Activated CD8-positive, alpha-beta T cell treated with anti-CD3 and anti-CD28 coated beads, Interleukin-2, amount 10 ng/mL, durations not matched to agents 7 days and 5 days (primary cell): ENCODE measurements at places on chromosomes 2 and 18.

DNA sequence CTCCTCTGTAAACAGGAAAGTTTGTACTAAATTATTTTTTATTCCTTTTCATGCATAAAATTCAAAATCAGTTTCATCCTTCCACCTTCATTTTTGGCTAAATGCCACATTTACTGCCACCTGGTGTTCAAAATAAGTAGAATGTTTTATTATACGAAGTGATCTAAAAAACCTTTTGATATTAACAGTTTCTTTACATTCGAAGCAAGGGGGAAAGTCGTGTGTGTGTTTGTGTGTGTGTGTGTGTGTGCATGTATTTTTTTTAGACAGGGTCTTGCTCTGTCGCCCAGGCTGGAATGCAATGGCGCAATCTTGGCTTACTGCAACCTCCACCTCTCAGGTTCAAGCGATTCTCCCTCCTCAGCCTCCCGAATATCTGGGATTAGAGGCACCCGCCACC is 9.0 kb upstream of the SCN9A start:
- no peak for DNase-seq

DNA sequence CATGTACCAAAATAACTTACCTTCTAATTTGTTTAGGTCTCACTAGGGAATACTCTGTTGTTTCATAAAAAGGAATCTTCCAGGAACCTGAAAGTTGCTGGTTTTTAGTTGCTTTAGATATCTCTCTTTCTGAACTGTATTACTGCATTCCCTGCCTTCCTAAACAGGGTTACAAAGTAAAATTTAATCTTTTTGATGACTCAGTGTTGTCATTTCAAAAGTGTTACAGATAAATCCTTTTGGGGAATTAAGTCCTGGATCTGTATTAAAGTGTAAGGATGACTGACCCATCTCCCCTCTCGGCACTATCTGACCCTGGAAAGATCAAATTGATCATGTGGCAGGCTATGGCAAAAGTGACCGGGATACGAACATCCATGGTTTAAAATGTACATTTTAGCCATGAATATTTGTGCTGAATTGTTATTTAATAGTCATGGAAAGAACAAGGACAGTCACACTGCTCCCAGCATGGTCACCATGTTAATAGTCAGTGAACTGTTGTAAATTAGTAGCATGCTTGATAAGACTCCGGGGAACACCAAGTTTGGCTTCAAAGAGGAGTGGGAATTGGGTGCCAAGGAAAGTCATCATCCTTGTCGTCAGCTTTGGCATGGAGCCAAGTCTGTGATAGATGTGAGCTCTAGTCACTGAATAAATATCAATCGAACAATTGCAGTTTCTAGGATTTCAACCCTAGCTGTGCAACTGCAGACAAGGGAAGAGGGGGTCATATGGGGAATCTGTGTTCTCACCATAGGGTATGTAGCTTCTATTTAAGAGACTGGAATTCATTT is 4.2 kb downstream of the PLEKHA3 start:
- DNase-seq, result no peak

DNA sequence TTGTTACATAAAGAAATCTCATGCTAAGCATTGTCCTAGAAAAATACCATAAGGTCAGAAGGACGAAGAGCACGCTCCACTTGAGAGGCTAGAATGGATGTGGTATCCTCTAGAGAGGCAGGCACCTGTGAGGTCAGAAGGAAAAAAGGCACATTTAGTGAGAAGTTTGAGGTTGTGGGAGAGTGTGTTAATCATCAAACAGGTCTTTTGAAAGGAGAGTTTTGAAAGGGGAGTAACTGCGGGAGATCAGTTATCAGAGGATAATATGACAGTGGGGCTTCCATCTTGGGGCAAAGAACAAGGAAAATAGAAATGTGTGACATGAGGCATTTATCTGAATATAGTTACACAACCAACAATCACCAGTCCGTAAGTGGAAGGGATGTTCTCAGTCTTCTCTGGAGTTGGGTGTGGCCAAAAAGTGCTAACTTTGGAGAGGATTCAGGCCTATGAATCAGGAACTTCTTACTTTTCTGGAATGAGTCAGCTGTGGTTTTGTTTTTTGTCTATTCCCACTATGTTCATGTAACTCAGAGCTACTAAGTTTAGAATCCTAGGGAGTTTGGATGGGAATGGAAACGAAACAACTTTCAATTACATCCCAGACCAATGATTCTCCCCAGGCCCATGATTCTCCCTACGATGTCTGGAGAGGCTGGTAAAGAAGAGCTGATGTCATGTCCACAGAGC is 451.4 kb upstream of the ST6GAL2 start:
- no peak for DNase-seq

DNA sequence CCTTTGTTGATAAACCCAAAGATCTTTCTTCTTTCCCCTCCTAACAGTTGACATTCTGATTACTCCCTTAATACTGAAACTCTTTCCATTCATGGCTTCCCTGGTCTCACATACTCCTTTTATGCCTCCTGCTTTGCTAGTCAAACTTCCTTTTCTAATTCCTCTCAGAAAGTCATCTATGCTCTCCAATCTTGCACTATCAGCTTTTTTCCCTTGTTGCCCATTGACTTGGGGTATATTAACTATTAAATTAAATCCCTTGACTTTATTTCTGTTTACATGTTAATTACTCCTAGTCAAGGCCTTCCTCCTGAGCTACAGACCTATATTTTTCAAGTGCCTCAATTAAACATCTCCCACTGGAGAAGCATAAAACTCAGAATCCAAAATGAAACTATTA is 3.6 kb upstream of the COL5A2 start:
- no peak for DNase-seq

DNA sequence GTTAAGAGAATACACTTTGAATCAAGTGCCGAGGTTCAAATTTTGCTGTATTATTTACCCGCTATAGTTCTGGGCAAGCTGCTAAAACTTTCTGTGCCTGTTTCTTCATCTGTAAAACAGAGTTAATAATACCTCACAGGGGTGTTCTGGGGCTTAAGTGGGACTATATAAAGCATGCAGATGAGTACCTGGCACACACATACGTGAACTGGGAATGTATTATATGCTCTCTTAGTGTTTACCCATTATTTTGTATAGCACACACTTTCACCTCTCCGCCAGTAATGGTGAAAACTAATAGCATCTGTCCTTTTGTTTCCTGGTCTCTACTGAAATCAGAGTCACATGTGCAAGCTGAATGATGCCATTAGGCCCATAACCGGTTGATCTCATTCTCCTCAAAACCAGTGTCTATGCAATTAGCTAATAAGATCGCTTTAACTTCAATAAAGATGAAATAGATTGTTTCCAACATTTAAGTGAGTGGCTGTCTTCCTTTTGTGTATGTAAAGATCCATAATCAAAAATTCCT is 3.8 kb upstream of the CDKL4 start:
- no peak for DNase-seq

DNA sequence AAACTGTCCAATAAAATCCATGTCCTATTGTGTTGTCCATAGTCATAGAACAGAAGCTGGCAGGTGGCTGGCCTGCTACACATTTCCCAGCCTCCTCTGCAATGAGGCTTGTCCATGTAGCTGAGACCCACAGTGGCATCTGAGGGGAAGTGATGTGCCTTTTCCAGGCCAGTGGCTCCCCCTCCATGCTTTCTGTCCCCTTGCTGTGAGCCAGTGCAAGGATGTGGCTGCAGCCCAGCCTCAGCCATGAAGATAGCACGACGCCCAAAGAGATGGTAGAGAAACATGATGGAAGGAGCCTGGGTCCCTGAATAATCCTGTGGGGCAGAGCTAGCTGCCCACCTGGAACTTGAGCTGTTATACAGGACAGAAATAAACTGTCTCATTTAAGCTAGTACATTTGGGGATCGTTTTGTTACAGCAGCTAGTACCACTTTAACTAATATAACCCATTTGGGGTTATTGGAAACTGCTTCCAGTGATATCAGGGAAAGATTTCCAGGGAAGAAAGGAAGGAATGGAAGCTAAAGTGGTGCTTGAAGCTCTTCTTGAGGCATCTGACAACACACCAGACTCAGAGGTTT is 40.3 kb downstream of the SFXN5 start:
- DNase-seq, result no peak

DNA sequence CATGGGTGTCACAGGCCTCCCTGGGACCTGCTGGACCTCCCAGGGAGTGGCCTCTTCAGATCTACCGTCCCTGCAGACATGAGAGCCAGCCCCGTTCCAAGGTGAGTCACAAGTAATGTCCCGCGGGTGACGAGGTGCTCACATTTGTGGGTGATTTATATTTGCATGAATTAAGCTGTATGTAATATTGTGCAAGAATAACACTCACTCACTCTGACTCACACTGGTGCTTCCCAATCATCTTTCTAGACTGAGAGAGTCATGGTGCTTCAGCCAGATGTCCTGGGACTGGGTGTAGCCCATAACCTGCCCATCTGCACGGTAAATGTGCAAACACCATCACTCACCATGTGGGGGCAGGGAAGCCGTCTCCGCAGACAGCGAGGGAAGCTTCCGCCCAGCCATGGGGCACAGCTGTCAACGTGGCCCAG is 347.5 kb upstream of the SALL3 start:
- DNase-seq, result no peak

DNA sequence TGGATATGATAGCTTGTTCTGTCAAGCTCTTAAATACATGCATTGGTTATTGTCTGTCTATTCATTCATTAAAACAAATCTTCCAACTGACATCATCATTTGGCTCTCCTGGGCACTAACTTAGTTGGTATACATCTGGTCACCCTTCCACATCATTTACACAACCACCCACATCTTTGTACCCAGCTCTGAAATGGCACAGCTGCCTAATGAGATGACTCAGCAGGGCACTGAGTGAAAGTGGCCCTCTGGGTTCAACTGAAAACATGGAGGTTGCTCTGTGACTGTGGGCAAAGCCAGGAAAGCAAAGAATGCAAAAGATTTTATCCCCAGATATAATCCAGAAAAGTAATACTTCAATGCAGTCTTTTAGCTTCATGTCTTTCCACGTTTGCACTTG is 234.0 kb upstream of the MAP2 start:
- DNase-seq, result no peak

GRCh38 chr2:69011611-69012157 is 1.3 kb upstream of the ANTXR1 start:
- no peak for DNase-seq

DNA sequence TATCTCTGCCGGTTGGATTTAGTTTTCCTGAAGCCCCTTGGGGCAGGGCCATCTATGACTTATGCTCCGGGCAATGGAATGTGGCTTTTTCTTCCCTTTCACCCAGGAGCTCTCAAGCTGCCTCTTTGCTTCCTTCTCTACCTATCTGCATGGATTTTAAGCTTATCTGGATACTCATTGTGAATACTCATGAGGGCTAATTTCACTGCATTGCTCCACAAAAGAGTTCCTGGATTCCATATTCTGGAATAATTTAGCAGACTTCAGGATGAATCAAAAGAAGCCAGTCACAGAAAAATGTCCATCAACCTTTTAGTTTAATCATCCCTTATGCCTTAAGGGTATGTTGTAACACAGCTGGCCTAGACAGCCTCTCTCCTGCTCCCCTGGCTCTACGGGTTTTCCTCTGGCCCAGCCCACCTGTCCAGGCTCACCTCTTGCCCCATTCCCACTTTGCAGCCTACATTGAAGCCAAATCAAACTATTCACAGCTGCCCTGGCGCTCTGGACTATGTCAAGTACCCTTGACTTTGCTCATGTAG is 122.8 kb upstream of the RMDN2 start:
- DNase-seq, result no peak

DNA sequence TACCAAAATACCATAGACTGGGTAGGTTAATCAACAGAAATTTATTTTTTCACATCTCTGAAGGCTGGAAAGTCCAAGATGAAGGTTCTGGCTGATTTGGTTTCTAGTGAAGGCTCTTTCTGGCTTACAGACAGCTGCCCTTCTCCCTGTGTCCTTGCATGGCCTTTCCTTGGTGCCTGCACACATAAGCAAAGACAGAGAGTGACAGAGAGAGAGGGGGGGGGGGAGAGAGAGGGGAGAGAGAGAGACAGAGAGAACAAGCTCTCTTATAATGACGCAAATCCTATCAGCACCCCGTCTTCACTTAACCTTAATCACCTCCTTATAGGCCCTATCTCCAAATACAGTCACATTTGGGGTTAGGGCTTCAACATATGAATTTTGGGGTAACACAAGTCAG is 53.9 kb downstream of the INO80C start:
- no peak for DNase-seq

DNA sequence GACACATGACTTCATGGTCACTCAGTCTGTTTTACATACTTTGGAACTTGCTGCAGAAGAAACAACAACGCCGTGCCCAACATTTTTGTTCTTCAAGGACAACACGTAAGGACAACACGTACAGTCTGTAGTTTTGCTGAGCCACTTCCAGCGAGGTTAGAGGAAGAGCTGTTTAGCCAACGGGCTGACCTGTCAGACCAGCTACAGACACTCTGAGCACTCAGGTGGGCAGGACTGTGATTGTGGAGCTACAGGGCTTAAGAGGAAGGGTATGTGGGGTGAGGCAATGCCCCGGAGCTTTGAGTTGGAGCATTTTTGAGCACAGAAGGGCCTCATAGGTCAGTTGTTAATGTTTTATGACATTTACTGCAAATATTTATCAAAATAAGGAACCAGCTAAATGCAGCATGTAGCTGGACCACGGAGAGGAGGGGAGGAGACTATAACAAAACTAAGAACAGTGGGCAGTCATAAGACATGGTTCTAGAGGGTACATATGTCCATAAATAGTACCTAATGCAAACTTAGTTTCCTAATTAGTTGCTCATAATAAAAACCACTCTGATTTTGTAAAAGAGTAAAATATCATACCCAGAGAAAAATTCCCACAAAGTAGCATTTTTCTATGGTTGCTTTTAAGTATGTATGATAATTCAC is 26.3 kb upstream of the NPC1 start:
- DNase-seq, result no peak

GRCh38 chr2:180953550-180953949 is 26.9 kb upstream of the UBE2E3 start:
- DNase-seq, result no peak
